ENCODE measurements at places on chromosomes 1 and 21.

DNA sequence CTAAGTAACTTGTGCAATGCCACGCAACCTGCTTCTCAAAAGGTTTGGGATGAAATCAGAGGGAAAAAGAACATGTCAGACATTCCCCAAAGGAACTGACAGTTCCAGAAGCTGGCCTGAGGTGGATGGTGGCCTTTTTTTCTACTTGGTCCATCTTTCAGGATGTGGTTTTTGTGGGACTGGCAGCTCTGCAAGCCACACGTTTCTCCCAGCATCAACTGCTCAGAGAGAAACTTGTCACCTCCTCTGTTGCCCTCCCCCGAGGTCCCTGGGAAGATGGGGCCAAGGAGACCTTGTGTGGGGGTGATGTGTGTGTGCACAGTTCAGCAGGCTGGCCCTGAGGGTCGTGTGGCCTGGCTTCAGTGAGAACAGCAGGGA is 2.5 kb upstream of the DHRS3 start:
- DNase-seq = no peak

DNA sequence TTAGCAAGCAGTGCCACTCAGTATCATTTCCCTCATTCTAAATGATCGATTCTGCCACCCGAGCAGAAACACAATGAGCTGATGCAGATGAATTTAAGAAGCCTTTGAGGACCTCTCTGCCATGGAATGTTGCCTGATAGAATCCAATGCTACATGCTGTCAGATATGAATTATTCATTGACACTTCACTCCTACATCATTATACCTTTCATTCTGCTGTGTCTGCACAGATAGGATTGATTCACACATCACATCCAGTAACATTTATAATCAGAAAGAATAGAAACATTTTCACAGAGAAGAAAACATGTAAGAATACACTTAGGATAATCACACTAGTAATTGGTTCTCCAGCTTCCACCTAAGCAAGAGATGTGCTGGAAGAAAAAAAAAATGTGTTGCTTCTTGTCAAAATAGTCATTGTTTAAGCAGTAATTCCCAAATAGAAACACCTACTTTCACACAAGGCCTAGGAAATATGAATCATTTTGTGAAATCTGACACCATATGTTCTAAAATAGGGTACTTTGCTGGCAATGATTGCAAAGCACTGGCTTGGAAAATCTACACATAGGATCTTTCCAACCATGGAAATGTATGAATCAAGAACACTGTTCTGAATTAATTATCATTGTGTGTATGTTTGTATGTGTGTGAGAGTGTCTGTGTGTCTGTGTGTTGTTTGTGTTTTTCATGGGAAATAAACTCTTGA is 110.1 kb downstream of the GRIK1 start:
- DNase-seq = no peak

GRCh38 chr1:44801491-44802305 is 1.5 kb downstream of the PLK3 start:
- no peak for DNase-seq

DNA sequence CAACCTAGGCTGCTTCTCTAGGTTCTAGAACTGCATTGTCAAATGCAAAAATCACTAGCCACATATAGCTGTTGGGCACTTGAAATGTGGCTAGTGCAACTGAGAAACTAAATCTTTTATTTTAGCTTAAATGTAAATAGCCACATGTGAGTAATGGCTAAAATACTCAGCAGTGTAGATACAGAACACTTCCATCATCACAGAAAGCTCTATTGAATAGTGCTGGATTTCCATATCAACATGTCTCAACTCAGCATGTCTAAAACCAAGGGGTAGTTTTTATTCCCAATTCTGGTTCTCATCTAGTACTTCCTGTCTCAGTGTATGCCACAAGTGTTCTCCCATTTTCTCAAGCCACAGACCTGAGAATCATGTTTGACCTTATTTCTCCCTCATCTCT is 7.5 kb upstream of the TP53BP2 start:
- no peak for DNase-seq

GRCh38 chr1:182315167-182315556 is 76.4 kb downstream of the GLUL start:
- DNase-seq = no peak

DNA sequence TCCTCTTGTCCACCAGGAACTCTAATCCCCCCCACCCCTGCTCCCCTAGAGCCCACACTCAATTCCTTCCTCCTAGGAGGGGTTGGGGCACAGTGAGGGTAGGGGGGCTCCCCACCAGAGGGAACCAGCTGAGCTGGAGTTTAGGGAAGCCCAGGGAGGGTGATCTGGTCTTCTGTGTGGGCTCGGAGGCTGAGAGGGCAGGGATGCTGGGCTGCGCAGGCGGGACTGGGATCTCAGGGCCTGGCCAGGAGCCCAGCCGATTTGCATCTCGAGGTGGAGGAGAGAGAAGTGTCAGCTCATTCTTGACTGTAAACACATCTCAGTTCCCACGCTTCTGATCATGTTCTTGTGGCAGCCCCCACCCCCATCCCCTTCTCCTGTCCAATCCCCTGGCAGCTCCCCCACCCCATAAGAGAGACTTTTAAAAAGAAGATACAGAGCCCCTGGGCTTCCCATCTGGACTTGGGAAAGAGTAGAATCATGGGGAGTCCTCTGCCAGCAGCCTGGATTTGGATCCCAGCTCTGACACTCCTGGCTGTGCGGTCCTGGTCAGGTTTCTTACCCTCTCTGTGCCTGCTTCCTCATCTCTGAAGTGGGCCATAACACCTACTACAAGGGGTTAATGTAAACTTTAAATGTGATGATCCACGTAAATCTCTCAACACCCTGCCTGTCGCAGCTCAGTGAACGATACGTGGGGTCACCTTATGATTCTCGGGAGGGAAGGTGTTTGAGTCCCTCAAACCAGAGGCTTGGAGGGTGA is 6.6 kb downstream of the PEAR1 start:
- no peak for DNase-seq

- no peak for DNase-seq
Observed at GRCh38 chr1:59485949-59486348, 189.1 kb downstream of the FGGY start.

All from foreskin fibroblast (primary cell).